Muscle of leg (tissue), 16 donors: ENCODE measurements at places on chromosomes 6 and 20. TPM values are rescaled to one million over a fixed set of nuclear protein-coding genes. Genes with fewer than 3 reads are reported as not detected.

Gene HLA-DMB
- 5.6 TPM for total RNA-seq

Gene RIPOR3
- 5.0 TPM for total RNA-seq

Gene CST2
- total RNA-seq: not detected

Gene SNRPB2
- total RNA-seq: 74.3 TPM

Gene SLC26A8
- total RNA-seq: not detected

Gene GTSF1L
- not detected for total RNA-seq

Gene C6orf132
- total RNA-seq: 0.53 TPM

Gene CD93
- total RNA-seq: 67.5 TPM
